ENCODE measurements at places on chromosomes 1 and 21. TPM values are rescaled to one million over a fixed set of nuclear protein-coding genes. Genes with fewer than 3 reads are reported as not detected.

DNA sequence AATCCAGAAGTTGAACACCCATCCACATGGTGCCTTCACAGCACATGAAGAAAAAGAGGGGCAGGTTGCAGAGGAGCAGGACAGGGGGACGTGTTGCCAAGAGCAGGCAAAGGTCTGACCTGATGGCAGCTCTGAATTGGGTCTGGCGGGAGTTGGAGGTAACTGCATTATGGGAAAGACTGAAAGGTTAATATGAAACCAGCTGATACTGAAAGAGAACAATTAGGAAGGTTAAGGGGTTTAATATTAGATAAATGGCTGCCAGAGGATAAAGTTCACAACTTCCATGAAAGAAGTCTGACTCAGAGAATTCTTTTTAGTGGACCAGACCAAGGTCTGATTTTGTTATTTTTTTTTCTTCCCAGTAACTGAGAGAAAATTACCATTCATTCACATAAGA is 76.1 kb downstream of the CD58 start:
- peaks cover 4% of the 10 kb centered on the region for H3K4me1 ChIP-seq
- DNase-seq = no peak
- no peaks in the 10 kb centered on the region for H3K27me3 ChIP-seq
- H3K36me3 ChIP-seq = no peaks in the 10 kb centered on the region

DNA sequence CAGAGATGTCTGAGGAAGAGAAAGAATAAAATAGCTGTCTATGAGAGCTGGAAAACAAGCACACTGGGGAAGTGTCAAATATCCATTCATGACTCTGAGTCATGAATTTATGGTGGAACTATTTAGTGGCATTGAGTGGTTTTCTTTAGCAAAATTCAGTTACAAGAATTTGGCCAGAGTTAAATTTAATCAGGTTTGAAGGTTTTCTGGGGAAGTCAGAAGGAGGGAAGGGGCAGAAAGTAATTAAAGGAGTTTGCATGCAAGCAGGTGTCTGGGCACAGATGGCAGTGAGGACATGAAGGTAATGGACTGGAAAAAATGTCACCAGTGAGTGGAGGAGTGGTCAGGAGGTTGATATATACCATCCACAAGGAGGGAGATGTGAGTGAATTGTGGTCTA is 121.9 kb upstream of the IVNS1ABP start:
- no peak overlapping the region for H3K4me3 ChIP-seq
- no peaks in the 10 kb centered on the region for H3K27me3 ChIP-seq
- no peaks in the 10 kb centered on the region for H3K4me1 ChIP-seq
- no peak for DNase-seq
- no peaks in the 10 kb centered on the region for H3K36me3 ChIP-seq

DNA sequence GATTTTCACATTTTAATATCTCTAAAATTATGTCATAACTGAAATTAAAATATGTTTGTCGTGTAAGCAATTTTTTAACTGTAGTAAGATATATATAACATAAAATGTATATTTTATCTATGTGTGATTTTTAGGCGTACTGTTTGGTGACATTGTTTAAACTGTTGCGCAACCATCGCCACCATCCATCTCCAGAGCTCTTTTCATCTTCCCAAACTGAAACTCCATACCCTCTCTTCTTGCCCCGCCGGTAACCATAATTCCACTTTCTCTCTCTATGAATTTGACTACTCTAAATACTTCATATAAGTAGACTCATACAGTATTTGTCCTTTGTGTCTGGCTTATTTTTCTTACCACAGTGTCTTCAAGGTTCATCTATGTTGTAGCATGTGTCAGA is 66.4 kb downstream of the DDX20 start:
- H3K4me3 ChIP-seq = no peak overlapping the region
- H3K4me1 ChIP-seq = no peaks in the 10 kb centered on the region
- peaks cover 12% of the 10 kb centered on the region for H3K27me3 ChIP-seq
- no peak overlapping the region for H3K27ac ChIP-seq
- H3K36me3 ChIP-seq = no peaks in the 10 kb centered on the region

DNA sequence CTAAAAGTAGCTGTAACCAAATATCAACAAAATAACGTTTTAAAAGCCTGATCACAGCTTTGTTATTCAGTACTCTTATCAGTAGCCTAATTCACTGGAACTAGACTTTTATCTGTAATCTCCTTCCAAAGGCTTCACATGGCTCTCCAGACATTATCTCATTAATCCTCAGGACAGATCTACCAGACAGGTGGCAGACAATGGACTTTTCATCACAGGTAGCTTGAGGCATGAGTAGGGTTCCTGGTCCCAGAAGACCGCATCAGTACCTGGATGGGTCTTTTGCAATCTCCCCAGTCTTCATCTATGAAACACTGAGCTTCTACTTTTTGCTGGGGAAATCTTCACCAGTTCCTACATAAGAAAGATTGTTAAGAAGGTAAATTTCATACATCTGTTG is 132.2 kb upstream of the FOXD3 start:
- H3K4me1 ChIP-seq = peaks cover 13% of the 10 kb centered on the region
- H3K27me3 ChIP-seq = no peaks in the 10 kb centered on the region
- peak; percentile 52 for DNase-seq
- H3K4me3 ChIP-seq = peak overlapping the region; percentile 53
- H3K27ac ChIP-seq = no peak overlapping the region
- H3K36me3 ChIP-seq = no peaks in the 10 kb centered on the region

DNA sequence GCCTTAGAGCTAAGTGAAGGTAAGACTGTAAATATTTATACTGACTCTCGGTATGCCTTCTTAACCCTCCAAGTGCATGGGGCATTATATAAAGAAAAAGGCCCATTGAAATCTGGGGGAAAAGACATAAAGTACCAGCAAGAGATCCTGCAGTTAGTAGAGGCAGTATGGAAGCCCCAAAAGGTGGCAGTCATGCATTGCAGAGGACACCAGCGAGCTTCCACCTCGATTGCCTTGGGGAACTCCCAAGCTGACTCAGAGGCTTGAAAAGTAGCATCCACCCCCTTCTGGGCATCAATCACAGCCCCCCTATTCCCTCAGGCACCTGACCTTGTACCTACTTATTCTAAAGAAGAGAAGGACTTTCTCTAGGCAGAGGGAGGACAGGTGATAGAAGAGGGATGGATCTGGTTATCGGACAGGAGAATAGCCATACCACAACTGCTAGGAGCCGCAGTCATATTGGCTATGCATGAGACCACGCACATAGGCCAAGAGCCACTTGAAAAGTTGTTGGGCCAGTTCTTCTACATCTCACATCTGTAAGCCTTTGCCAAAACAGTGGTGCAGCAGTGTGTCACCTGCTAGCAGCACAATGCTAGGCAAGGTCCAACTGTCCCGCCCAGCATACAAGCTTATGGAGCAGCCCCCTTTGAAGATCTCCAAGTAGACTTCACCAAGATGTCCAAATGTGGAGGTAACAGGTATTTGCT is 19.4 kb downstream of the PLA2G2F start:
- no peaks in the 10 kb centered on the region for H3K27me3 ChIP-seq
- no peaks in the 10 kb centered on the region for H3K36me3 ChIP-seq
- H3K4me3 ChIP-seq = no peak overlapping the region
- H3K4me1 ChIP-seq = no peaks in the 10 kb centered on the region
- no peak overlapping the region for H3K27ac ChIP-seq
- DNase-seq = no peak

DNA sequence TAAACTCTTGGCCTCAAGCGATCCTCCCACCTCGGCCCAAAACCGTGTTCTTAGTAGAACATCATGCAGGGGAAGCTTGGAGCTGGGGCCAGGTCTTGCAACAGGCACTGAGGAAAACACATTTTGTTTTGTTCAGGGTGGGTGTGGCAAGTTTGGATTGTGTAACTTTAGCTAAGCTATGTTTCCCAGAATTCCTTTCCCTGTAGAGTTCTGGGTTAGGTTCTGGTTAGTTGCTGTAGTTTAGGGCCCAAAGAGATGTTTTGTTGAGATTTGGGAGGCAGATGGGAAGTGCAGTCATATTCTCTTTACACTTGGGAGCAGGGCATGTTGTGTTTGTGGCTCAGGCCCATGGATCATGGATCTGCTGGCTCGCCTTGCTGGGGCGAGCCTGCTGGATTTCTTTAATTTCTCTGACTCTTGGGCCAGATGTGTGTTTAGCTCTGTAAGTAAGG is 24.0 kb downstream of the PLA2G5 start:
- peaks cover 10% of the 10 kb centered on the region for H3K27me3 ChIP-seq
- no peak for DNase-seq
- no peak overlapping the region for H3K4me3 ChIP-seq
- H3K4me1 ChIP-seq = no peaks in the 10 kb centered on the region

DNA sequence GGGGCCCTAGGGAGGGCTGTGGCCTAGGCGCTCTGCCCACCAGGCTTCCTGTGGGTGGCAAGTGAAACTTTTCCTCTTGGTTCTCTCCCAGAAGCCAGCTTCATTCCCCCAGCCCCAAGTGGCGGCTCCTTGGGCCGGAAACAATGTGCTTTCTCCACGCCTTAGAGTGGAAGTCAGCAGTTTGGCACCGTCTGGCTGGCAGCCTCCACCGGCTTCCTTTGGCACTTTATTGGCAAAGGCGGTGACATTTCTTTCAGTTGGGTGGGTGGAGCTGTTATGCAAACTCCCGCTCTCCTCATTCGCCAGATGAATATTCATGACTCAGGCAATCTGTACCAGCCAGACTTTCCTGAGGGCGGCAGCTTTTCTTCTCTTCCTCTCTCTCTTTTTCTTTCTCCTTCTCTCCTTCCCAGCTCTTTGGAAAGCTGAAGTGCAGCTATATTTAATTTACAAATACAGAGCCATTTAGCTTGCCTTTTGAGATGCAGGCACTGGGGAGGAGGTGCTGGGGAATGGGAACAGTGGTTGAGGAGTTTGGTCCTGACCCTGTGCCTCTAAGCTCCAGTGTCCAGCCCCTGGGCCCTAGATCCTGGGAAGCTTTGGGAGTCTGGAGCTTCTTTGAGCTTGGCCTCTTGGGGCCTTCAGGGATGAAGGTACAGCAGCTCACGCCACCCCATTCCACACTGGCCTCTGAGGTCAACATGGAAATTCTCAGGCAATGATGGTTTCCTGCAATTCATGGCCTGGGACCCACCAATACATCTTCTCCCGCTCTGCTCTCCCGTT is 67.8 kb upstream of the POU3F1 start:
- no peak for DNase-seq
- no peaks in the 10 kb centered on the region for H3K36me3 ChIP-seq
- H3K27me3 ChIP-seq = no peaks in the 10 kb centered on the region
- no peak overlapping the region for H3K4me3 ChIP-seq
- H3K27ac ChIP-seq = no peak overlapping the region

- H3K4me1 ChIP-seq = peaks cover 4% of the 10 kb centered on the region
- peak within 1 kb of the TSS; percentile 69 for H3K4me3 ChIP-seq
- H3K36me3 ChIP-seq = no peaks in the 10 kb centered on the region
- DNase-seq = peak; percentile 74
These were observed at the start of gene TMEM54 for GRCh38 chr1:32900956-32901822. TSS of gene TMEM54 (minus strand) at chr1:32901389. CDS start at chr1:32901238, 151 bp downstream.

- no peaks in the 10 kb centered on the region for H3K36me3 ChIP-seq
- H3K27me3 ChIP-seq = no peaks in the 10 kb centered on the region
- H3K27ac ChIP-seq = no peak overlapping the region
- no peak overlapping the region for H3K4me3 ChIP-seq
- DNase-seq = no peak
These were observed 150.5 kb downstream of the DPYD start for GRCh38 chr1:97770376-97770775.

DNA sequence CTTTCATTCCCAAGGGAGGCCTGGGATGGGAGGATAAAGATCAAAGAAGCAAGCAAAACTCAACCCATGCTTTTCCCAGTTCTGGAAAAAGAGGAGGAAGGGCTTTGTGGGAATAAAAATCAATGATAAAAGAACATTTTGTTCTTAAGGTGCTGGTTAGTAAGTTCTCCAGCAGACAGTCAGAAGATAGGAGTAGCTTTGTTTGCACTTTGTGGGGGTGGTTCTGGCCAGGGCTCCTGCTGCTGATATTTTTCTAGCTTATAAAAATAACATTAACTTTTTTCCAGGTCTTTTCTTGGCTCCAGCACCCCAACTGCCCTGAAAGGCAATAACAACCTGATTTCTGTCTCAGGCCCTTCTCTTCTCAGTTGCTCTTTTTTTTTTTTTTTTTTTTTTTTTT is 220.0 kb downstream of the FGGY start:
- H3K36me3 ChIP-seq = no peaks in the 10 kb centered on the region
- no peak for DNase-seq
- H3K4me3 ChIP-seq = no peak overlapping the region

- no peak overlapping the region for H3K27ac ChIP-seq
- peaks cover 14% of the 10 kb centered on the region for H3K27me3 ChIP-seq
- H3K4me1 ChIP-seq = peaks cover 18% of the 10 kb centered on the region
- H3K36me3 ChIP-seq = no peaks in the 10 kb centered on the region
These were observed 1.1 kb downstream of the ADGRB2 start for GRCh38 chr1:31762726-31763670.

DNA sequence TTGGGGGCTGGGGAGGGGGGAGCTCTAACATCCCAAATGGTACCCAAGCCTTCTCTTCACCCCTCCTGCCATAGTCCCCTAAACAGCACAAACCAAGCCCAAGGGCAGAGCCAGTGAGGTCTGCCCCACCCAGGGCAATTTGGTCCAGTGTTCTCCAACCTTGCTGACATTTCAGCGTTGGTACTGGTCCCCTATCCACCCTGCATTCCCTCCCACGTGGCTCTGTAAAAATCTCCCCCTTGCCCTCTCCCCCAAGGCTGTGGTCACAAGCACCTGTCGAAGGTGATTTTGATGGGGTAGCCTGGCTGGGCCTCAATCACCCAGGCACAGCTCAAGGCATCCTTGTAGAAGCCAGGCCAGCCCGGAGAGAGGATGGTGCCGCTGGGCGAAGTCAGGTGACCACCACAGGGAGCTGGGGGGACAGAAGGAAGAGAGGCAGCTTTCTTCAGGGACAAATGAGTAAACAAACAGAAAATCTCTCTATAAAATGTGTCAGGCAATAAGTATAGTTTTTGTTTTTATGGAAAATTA is 137.5 kb upstream of the HMGB4 start:
- no peaks in the 10 kb centered on the region for H3K4me1 ChIP-seq
- no peaks in the 10 kb centered on the region for H3K36me3 ChIP-seq
- H3K27me3 ChIP-seq = no peaks in the 10 kb centered on the region
- no peak overlapping the region for H3K4me3 ChIP-seq
- DNase-seq = no peak

DNA sequence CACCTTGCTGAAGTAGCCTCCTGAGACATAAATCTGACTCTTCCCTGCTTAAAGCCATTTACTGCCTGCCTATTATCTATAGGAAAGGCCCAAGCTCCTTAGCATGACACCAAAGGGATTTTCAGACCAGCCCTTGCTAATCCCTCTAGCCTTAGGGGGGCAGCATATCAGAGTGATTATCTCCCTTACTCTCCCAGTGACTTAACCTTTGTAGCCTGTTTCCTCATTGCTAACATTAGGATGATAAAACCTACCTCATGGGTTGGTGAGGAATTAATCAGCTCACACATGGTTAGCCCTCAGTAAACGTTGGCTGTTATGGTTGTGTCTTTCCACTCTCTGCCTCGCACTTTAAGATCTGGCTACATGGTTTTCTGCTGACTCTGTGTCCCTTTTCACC is 70.1 kb downstream of the ROR1 start:
- peak overlapping the region; percentile 1 for H3K27ac ChIP-seq
- peaks cover 11% of the 10 kb centered on the region for H3K27me3 ChIP-seq
- H3K4me1 ChIP-seq = peaks cover 25% of the 10 kb centered on the region
- H3K36me3 ChIP-seq = no peaks in the 10 kb centered on the region
- peak overlapping the region; percentile 16 for H3K4me3 ChIP-seq

GRCh38 chr1:198018529-198018928 is 101.4 kb downstream of the LHX9 start:
- DNase-seq = no peak
- no peaks in the 10 kb centered on the region for H3K4me1 ChIP-seq
- H3K36me3 ChIP-seq = no peaks in the 10 kb centered on the region
- H3K27me3 ChIP-seq = no peaks in the 10 kb centered on the region
- no peak overlapping the region for H3K27ac ChIP-seq
- no peak overlapping the region for H3K4me3 ChIP-seq

RNU1-3 gene
- total RNA-seq = 2,322 TPM

JTB gene
- 70.2 TPM for total RNA-seq

FHAD1 gene
- total RNA-seq = 3.6 TPM

LCE1D gene
- total RNA-seq = not detected
